ENCODE measurements at places on chromosomes 13 and 19.

DNA sequence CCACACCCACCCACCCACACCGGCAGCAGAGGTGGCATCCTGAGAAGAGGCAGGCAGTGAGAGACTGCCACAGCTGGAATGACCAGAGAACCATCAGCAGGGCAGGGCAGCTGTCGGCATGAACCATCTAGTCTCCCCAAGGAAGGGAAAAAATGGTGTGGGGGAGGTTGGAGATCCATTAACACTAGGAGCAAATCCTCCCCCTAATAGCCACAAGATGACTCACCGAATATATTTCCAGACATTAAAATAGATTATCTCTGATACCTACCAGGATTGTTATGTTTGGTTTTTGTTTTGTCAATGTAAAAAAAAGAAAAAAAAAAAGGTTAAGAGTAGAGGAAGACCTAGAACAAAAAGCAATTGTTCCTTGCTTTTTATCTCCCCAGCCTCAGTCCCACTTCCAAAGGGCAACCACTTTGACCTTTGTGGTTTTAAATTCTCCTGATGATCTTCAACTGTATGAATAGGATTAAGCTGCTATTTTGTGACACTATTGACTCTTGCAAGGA lies 34.2 kb downstream of the THSD1 start:
- DNase-seq, result no peak

DNA sequence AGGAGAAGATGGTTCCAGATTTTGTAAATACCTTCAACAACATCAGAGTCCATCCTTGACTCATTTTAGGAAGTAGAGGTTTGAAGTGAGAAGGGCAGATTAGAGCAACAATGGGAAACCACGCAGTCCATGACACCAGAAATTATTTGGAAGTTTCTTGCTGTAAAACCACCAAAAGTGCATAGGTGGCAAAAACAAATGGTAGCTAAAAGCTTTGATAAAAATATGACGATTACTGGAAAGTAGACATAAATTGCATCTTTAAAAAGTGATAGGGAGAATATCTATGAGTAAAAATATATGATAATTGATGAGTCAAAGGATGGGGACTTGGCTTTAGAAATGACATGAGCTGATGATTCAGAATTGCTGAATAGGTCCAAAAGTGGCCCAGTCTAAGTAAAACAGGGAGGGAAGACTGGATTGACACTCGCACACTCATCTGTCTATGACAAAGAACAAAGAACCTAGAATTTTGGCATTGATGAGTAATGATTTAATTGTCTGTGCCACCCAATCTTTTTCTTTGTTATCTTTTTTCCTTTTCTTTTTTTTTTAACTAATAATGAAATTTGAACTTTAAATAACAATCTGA lies 472.2 kb downstream of the MYO16 start:
- no peak for DNase-seq

- DNase-seq, result no peak
Measured at GRCh38 chr13:23744315-23744714, 144.9 kb downstream of the MIPEP start.

DNA sequence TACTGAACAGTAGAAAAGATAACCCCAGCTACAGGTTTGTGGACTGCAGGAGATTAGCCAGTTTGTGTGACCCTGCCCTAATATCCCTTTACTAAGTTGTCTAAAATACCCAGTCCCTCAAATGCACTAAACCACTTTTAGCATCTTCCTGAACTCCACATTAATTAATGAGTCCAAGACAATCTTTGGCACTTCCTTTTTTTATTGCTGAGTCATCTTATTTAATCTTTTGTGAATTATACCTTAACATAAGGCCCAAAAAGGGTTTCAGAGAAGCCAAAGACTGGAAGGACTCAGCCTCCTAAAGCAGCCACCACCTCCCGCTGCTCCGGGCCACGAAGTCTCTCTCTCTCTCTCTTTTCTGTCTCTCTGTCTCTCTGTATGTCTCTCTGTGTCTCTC lies 48.8 kb upstream of the PDCD5 start:
- no peak for DNase-seq

Data from amniotic stem cell (primary cell).